ENCODE measurements at places on chromosomes 12 and 14.
A peak's percentile ranks its signal among the peaks of the same experiment; 100 is the strongest.

DNA sequence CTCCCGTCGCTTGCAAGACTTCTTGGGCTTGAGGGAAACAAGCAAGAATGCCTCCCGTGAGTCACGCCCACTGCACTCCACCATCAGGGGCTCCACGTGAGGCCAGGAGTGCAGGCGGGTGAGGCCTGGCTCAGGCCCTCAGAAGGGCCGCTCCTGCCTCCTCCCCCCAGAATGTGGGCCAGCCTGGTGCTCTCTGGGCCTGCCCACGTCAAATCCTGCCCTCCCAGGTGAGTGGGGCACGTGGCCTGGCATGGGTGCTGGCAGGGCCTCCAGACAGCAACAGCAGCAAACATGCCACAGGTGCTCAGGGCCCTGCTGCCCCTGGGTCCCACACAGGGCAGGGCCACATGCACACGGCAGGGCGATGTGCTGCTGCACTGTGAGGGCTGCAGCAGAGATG, 30.6 kb upstream of the BTBD6 start:
- DNase-seq: no peak

DNA sequence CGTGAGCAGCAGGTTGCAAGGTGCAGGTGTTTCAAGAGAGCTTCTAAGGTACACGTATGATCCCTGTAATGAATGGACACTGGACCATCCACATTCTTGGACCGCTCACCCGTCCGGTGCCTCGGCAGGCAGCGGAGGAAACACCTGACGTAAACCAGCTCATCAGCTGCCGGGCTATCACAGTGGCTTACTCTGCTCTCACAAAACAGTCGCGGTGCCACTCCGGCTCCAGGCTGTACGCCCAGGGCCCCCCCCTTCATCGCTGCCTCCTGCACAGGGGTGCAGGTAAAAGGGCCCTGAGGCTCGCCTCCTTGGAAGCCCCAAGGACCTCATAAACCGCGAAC, 436 bp downstream of the VPS33A start:
- DNase-seq: no peak

DNA sequence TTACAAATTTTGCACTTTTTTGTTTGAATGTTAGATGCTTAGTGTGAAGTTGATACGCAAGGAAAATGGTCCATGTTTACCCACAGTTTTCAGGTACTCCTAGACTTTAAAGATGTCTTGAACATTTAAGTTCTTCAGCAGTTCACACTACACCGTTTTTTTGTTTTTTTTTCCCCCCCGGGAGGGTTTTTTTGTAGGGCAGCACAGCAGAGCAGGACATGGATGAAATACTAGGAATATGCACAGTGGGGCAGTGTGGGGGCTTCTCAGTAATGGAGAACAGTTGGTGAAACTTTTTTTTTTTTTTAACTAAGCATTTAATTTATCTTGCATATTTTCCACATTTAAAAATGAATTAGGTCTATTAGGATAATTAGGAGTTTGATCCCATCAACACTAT, 4.9 kb downstream of the RAN start:
- no peak for DNase-seq

- DNase-seq: no peak
Measured at GRCh38 chr12:124423761-124424515, 129.0 kb downstream of the RFLNA start.

- DNase-seq: no peak
Measured at GRCh38 chr14:103548463-103549351, 13.8 kb downstream of the BAG5 start.

DNA sequence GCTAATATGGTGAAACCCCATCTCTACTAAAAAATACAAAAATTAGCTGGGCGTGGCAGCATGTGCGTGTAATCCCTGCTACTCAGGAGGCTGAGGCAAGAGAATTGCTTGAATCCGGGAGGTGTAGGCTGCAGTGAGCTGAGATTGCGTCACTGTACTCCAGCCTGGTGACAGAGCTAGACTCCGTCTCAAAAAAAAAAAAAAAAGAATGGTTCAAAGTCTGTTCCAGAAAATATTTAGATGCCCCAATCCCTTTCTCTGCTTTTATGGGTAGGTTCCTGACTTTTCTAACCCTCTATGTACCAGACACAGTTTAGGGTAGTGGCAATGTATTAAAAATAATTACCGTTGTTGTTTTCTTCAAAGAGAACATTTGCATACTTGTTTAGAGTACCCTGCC, 161.4 kb downstream of the STXBP6 start:
- DNase-seq: no peak

DNA sequence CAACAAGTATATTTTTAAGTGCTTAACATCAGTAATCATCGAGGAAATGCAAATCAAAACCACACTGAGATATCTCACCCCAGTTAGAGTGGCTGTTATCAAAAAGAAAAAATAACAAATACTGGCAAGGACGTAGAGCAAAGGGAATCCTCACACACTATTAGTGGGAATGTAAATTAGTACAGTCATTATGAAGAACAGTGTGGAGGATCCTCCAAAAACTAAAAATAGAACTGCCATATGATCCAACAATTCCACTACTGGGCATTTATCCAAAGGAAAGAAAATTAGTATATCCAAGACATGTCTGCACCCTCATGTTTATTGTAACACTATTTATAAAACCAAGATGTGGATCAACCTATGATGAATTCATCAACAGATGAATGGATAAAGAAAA, 149.0 kb upstream of the PWP1 start:
- no peak for DNase-seq

GRCh38 chr12:132602572-132603239, 7.7 kb downstream of the LRCOL1 start:
- no peak for DNase-seq

DNA sequence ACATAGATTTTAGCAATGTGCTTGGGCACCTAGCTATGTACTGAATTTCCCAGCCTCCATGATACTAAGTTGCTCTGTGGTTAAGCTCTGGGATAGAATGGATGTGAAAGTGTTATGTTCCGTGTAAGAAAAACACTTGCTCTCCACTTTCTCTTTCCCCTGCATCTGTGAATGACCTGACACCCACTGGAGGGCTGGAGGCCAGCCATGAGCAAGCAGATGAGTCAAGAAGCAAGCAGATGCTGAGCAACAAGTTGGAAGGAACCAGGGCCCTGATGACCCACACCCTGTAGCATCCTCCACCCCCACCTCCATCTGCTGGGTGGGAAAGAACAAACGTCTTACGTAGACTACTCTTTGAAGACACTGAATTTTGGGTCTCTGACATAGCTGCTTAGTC, 56.6 kb downstream of the EID3 start:
- DNase-seq: no peak

- no peak for DNase-seq
Measured at GRCh38 chr14:95548328-95548929, 13.6 kb downstream of the GLRX5 start.

DNA sequence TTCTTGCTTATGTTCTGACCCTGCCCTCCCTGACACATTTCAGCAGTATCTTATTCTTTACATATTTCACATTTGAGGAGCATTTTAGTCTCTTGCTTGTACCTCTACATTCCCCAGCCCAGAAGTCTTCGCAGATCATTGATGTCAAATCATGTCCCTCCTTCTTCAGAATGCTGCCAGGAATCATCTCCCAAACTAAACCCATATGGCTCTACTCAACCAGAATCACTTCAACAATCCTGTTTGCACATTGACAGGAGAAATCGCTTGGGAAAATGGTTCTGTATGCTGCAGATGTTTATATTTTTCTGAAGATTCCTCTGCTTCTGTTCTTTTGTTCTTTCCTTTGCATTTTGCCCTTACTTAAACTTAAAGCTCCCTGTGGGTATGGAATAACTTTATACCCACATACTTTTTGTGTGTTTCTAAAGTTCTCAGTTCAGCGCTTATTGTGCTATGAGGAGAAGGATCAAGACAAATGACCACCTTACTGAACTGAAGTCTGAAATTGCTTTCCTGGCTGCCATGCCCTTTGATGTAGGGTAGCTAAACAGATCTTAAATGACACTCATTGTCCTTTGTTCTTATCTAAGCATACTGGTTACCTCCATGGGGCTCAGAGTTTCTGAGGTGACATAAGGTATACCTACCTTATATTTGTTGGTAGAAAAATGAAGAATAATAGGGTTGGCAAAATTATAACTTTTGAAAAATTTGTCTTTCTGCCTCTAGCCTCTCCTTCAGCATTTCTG, 134.6 kb downstream of the SLC25A21 start:
- no peak for DNase-seq

- DNase-seq: no peak
Measured at GRCh38 chr14:76954394-76955190, 73.9 kb downstream of the IRF2BPL start.

DNA sequence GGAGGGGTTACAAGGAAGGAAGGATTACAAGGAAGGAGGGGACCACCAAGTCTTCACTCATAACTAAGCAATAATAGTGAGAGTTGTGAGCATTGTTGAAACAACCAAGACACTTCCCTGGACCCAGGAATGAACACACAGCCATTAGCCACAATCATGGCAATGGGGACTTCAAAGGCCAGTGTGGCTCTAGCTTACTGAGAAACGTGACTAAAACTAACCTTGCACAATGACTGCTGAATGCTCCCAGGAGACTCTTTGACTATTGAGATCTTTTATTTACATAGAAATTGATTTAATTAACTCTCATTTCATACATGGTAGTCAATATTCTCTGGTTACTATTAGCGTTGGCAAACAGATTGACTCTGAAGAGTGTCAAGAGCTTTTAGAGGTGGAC, 263.0 kb upstream of the SOX5 start:
- no peak for DNase-seq

- no peak for DNase-seq
Measured at GRCh38 chr12:9208229-9208628, at the start of gene PZP. TSS of gene PZP (minus strand) at chr12:9208395. CDS start at chr12:9208341, 54 bp downstream.

DNA sequence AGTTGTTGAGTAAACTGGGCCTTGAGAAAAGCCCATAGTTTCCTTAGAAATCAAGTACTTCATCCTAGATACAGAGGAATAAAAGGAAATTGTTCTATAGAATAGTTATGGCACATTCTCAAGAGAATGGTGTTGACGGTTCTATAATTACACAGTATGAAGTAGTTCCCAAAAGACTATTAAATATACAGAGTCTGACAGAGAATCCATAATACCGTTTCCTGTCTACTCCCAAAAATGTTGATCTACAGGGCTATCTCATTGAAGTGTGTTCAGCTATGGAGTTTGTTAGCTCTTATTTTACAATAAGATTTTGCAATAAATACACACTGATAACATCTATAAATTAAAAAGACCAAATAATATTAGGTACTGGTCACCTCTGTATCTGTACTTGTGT, 799.7 kb downstream of the RPS29 start:
- DNase-seq: no peak

DNA sequence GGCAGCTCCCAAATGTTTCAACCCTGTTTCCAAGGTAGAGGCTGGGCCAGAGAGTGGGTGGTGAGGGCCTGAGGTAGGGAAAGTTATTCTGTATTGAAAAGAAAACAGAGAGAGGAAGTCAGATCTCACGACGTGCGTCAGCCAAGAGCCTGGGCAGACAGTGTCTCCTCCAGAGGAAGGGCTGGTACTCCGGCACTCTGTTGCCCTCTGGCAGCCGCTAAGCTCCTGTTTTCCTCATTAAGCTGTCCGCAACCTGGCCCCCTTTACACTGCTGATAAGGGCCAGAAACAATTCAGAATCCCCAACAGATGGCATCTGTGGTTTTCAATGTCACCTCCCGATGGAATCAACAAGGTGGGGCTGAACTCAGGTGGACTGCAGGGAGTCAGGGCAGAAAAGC, 26.0 kb upstream of the LTBP2 start:
- no peak for DNase-seq

- no peak for DNase-seq
Measured at GRCh38 chr14:102927346-102927877, 4.9 kb downstream of the AMN start.

- no peak for DNase-seq
Measured at GRCh38 chr12:124088217-124088907, 115.3 kb downstream of the ZNF664 start.

- no peak for DNase-seq
Measured at GRCh38 chr14:81161088-81161487, 59.7 kb downstream of the GTF2A1 start.

- no peak for DNase-seq
Measured at GRCh38 chr12:66552716-66553115, 126.2 kb downstream of the GRIP1 start.

DNA sequence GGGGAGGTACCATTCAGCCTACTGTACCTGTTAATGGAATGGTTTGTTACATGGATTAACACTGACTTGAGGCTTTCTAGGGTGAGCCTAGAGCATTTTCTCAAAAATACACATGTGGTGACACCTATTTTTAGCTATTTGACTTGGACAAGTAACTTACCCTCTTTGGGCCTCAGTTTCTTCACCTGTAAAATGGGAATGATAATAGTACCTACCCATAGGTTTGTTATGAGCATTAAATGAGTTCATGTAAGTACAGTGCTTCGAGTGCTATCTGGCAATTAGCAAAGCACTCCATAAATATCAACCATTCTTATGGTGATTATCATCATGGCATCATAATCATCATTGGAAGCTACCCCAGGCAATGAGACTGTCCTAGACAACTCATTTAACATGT, 216.5 kb downstream of the CHST11 start:
- DNase-seq: no peak

- peak; percentile 54 for DNase-seq
Measured at GRCh38 chr14:91399868-91400640, 17.6 kb downstream of the CCDC88C start.

GRCh38 chr12:104358353-104359003, 54.9 kb downstream of the EID3 start:
- no peak for DNase-seq

GRCh38 chr14:85296456-85297210, 233.3 kb upstream of the FLRT2 start:
- DNase-seq: no peak

GRCh38 chr14:93797536-93797935, 9.3 kb upstream of the PRIMA1 start:
- DNase-seq: no peak

GRCh38 chr12:128643155-128643554, 180.6 kb downstream of the SLC15A4 start:
- DNase-seq: no peak

DNA sequence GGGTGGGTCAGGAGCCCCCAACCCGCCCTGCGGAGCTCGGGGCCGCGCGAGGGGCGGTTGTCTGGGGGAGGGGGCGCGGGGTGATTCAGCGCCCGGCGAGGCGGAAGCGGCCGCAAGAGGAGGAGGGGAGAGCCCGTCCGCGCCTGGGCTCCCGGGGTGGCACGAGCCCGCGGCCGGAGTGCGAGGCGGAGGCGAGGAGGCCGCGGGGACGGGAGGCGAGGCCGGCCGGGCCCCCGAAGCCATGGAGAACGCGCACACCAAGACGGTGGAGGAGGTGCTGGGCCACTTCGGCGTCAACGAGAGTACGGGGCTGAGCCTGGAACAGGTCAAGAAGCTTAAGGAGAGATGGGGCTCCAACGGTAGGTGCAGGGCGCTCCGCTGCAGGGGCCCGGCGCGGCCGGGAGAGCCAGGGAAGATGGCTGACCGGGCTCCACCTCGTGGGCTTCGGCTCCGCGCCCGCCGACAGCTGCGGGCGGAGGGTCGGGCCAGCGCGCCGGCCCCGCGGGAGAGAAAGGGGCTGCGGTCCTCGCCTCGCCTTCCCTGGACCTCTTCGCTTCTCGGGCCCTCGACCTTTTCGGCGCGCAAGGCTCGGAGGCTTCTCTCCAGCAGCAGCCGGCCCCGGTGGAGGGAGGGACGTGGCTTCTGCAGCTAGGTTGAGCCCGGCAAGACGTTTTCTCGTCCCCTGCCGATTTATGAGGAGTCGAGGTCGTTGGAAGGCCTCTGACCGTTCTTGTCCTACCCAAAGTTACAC, 677 bp downstream of the ATP2A2 start:
- peak; percentile 61 for DNase-seq

GRCh38 chr12:113413488-113413939, 8.7 kb upstream of the SDSL start:
- no peak for DNase-seq

GRCh38 chr14:34420547-34421150, 41.4 kb downstream of the SPTSSA start:
- DNase-seq: no peak

- no peak for DNase-seq
Measured at GRCh38 chr12:128055567-128055966, 211.4 kb upstream of the TMEM132C start.
